ENCODE measurements at places on chromosomes 6 and 20. TPM values are rescaled to one million over a fixed set of nuclear protein-coding genes. Genes with fewer than 3 reads are reported as not detected.
A peak's percentile ranks its signal among the peaks of the same experiment; 100 is the strongest.

GRCh38 chr20:62696434-62696957 is 12.1 kb upstream of the NTSR1 start:
- DNase-seq, result no peak

Gene MLN
- 1.4 TPM for polyA plus RNA-seq

Gene DNAH8
- 0.41 TPM for polyA plus RNA-seq

Gene FOXA2
- not detected for polyA plus RNA-seq

- DNase-seq, result no peak
These were observed 131.8 kb downstream of the VEGFA start for GRCh38 chr6:43901733-43902230.

DNA sequence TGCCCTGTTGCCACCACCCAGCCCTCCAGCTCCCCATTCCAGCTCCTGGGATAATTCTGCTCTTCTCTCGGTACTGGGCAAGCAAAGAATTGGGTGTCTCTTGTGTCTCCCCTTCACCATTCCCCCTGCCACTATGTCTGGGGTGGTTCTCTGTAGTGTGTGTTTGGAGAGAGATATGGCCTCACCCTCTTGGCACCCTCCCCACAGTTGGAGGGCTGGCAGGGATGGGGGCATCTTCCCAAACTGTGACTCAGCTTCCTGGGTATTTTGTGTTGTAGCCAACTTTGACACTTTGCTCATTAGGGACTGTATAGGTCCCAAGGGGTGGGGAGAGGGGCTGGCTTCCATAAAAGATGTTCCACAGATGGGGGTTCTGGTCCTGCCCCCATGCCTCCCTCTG is 1.7 kb downstream of the TNXB start:
- DNase-seq, result no peak

GRCh38 chr6:90364286-90364685 is 67.6 kb upstream of the BACH2 start:
- no peak for DNase-seq

- DNase-seq, result no peak
These were observed 273.5 kb upstream of the PLCB4 start for GRCh38 chr20:8795404-8795803.

Gene SLC22A23
- 14.0 TPM for polyA plus RNA-seq

GRCh38 chr6:90803956-90804355 is 217.1 kb upstream of the MAP3K7 start:
- DNase-seq, result no peak

DNA sequence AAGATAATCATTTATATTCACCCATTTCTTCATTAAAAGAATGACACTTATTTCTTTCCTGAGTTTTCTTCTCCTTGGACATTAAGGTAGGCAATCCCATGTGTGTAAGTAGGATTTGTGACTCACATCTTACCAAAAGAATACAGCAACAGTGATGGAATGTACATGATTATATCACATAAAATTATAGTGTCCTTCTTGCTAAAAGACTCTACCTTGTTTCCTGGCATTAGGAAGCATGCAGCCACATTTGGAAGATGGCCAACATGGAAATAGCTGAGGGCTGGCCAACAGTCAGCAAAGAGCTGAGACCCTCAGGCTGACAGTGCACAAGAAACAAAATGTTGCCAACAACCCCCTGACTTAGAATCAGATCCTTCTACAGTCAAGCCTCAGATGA is 327.9 kb upstream of the MARCKS start:
- DNase-seq, result no peak

Gene TTPAL
- polyA plus RNA-seq, result 12.2 TPM

DNA sequence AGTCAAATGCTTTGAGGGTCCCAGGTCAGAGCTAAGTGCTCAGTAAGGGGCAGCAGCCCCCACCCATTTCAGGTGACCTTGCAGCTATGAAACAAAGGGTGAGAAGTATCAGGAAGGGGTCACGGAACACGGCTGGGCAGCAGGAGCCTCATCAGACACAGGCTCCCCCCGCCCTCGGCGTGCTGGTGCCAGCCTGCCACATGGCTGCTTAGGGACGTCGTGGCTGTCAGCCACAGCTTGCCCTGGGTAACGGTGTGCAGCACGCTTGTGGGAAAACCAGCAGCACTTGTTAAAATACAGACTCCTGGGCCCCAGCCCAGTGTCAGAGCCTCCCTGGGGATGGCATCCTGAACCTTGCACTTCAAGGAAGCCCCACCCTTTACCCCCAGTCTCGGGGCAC is 39.3 kb downstream of the SSR1 start:
- no peak for DNase-seq

GRCh38 chr20:61664556-61665320 is 400.9 kb downstream of the TAF4 start:
- DNase-seq, result no peak

DNA sequence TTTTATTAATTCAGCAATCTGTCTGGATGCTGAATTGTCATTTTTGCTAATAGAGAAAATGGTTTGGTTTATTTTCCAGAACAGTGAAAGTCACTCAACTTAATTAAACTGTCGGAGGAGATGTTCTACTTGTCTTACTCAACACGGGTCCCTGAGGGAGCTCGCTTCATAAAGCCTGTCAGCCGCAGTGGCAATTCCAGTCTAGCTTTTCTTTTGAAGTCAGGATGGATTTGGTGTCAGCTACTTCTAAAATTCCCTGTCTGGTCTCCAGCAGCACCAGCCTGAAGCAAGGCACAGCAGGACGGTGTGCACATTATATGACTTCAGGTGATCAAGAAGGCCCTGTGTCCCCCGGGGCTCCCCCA is 261.5 kb downstream of the SLC24A3 start:
- no peak for DNase-seq

DNA sequence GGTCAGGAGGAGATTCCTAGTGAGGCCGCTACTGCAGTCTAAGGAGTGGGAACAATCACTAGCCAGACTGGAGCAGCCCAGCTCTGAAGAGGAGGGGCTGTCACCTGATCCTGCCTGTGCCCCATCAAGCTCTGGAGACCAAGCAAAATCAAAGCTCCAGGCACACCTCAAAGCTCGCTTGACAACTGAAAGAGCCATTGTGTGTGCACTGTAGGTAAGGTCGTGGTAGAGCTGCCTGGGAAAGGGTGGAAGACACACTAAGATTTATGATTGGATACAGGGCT is 58.2 kb downstream of the CSE1L start:
- DNase-seq, result no peak

DNA sequence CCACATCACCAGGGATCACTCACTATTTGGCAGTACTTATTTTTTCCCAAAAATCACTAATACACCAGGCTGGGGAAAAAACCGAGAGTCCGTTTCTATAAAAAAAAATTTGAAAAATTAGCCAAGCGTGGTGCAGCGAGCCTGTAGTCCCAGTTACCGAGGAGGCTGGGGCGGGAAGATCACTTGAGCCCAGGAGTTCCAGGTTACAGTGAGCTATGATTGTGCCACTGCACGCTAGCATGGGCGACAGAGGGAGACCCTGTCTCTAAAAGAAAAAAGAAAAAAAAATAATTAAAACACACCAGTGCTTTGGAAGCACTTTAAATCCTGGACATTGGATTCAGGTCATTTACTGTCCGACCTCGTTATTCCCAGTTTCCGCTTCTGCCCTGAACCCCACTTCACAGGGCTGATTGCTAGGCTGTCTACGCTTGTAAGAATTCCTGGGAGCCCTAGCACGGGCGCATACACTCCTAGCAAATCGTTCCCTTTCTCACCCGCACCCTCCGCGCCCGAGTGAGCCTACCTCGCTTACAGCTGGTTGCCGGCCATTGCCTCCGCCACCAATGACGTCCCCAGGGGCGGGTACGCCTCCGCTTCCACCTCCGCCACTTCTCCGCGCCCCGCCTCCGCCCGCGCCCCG is at the start of gene TPMT:
TSS of gene TPMT (minus strand) at position 571 of the 643 bp plus-strand sequence. CDS start 5,950 bp downstream, outside the sequence.
- peak; percentile 66 for DNase-seq

DNA sequence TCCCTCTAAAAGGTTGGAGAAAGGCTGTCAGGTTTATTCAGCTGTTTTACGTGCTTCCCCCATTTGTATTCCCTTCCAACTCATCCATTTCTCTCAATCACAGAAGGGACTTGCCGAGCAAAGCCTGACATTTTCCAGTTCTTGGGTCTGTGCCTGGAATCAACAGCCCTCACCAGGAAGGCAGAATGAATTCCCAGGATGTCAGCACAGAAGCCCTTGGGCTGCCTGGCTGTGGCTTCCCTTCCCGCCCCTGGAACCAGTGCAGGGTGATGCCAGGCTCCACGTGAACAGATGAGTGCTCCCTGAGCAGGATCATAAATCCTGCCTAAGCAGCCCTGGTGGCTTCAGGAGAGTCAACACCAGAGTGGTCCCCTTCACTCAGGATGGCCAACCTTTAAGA is 86.1 kb upstream of the CD83 start:
- DNase-seq, result no peak

- DNase-seq, result no peak
These were observed 6.2 kb downstream of the TGM2 start for GRCh38 chr20:38158701-38159351.

- DNase-seq, result no peak
These were observed 464.6 kb downstream of the CDKAL1 start for GRCh38 chr6:20998748-20999448.

- DNase-seq, result no peak
These were observed 25.0 kb downstream of the MYH7B start for GRCh38 chr20:34980543-34981233.

DNA sequence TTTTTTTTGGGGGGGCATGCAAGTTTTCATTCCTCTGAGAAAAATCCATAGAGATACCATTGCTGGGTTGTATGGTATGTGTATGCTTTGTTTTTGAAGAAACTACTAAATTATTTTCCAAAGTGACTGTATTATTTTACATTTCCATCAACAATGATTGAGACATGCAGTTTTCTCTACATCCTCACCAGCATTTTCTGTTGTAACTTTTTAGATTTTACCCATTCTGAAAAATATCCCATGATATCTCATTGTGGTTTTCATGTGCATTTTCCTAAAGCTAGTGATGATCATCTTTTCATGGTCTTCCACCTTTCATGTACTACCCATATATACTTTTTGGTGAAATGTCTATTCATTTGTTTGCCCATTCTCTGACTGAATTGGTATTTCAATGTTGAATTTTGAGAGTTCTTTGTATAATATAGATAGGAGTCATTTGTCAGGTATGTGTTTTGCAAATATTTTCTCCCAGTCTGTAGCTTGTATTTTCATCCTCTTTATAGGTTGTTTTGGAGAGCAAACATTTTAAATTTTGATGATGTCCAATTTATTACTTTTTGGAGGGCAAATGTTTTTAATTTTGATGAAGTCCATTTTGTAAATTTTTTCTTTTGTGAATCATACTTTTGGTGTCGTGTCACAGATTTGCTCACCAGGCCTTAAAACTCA is 827.5 kb upstream of the CITED2 start:
- DNase-seq, result no peak

- no peak for DNase-seq
These were observed 412.7 kb downstream of the GRIK2 start for GRCh38 chr6:101806241-101806640.

- DNase-seq, result no peak
These were observed 37.6 kb downstream of the NR2E1 start for GRCh38 chr6:108203189-108204112.

DNA sequence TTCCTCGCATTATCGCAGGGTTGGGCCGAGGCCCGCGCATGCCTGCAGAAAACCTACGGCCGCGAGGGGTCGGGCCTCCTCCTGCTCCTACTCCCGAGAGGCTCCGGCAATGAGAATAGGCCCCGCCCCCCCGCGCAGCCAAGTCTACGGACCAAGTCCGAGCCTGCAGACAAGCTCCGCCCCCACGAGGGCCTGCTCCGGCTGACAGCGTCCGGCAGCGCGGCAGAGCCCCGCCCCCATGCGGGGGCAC is 3.1 kb upstream of the GPSM3 start:
- DNase-seq, result peak; percentile 99

GRCh38 chr20:34755367-34755766 is 51.2 kb downstream of the TP53INP2 start:
- no peak for DNase-seq

- no peak for DNase-seq
These were observed 24.5 kb downstream of the TENT5A start for GRCh38 chr6:81727876-81728517.
